ENCODE measurements at places on chromosomes 12 and 14.

GRCh38 chr14:101103321-101103901, 199.9 kb upstream of the RTL1 start:
- H3K4me3 ChIP-seq, result no peak overlapping the region
- H3K36me3 ChIP-seq, result no peaks in the 10 kb centered on the region
- DNase-seq, result no peak

- H3K36me3 ChIP-seq, result peaks cover 38% of the 10 kb centered on the region
- DNase-seq, result no peak
- peak overlapping the region; percentile 99 for H3K27ac ChIP-seq
- no peaks in the 10 kb centered on the region for H3K27me3 ChIP-seq
- peaks cover 46% of the 10 kb centered on the region for H3K4me1 ChIP-seq
- H3K4me3 ChIP-seq, result peak overlapping the region; percentile 44
These were observed 55.2 kb upstream of the CERS5 start for GRCh38 chr12:50222275-50222783.

DNA sequence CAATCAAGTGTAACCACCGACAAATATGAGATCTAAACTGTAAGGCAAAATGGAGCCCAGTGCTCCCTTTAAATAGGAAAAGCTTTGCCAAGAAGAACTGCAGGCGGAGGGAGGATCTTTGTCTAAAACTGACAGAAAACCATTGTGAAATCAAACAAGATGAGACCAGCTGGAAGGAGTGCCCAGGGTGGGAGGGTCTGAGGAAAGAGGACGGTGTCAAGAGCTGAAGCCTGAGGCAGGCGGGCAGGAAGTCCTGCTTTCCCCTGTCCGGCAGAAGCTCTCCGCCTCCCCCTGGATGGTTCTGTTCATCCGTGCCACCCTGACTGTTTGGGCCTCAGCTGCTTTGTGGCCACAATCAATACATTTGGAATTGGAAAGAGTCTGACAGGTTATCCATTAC, 37.5 kb downstream of the CDC42BPB start:
- peaks cover 5% of the 10 kb centered on the region for H3K36me3 ChIP-seq
- H3K27me3 ChIP-seq, result no peaks in the 10 kb centered on the region
- H3K4me3 ChIP-seq, result no peak overlapping the region
- H3K4me1 ChIP-seq, result peaks cover 24% of the 10 kb centered on the region
- H3K27ac ChIP-seq, result no peak overlapping the region
- DNase-seq, result no peak

DNA sequence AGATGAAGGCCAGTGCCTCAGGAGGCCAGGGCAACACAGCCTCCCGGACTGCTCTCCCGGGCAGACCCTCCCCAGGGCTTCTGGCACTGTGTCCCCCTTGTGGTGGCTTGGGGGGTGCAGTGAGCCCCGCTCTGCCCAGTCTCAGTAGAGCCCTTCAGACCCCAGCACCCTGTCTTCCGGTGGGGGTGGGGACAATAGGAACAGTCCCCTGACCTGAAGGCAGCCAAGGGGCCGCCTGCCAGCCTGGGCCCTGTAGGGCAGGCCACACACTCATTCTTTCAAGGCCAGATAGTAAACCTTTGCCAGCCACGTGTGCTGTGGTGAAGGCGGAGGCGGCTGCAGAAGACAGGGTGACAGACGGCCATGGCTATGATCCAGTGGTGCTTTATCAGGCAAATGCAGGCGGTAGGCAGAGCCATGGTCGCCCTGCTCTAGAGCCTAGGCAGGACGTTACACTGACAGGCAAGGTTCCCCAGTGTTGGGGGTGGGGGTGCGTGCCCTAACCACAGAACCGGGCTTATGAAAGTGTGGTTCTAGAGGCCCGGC, 15.0 kb downstream of the ZFYVE21 start:
- no peak for DNase-seq
- no peak overlapping the region for H3K27ac ChIP-seq
- H3K27me3 ChIP-seq, result no peaks in the 10 kb centered on the region
- no peaks in the 10 kb centered on the region for H3K4me1 ChIP-seq

GRCh38 chr14:31692376-31692781, 131.2 kb downstream of the NUBPL start:
- H3K27ac ChIP-seq, result no peak overlapping the region
- H3K4me1 ChIP-seq, result no peaks in the 10 kb centered on the region
- H3K27me3 ChIP-seq, result no peaks in the 10 kb centered on the region
- H3K4me3 ChIP-seq, result no peak overlapping the region

DNA sequence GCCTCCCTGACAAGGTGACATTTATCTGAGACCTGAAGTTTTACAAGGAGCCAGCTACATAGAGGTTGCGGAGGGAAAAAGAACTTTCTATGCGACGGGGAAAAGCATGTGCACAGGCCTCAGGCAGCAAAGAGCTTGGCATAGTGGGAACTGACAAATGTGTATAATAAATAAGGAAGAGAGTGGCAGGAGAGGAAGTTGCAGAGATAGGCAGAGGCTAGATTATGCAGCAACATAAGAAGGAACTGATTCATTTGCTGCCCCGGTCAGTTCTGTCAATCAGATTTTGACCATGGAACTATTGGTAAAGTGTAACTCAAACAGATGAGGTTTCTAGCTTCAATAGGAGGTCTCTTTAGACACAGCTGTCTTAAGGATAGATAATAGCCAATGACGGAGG, 33.7 kb upstream of the RIC8B start:
- H3K36me3 ChIP-seq, result no peaks in the 10 kb centered on the region
- peaks cover 28% of the 10 kb centered on the region for H3K27me3 ChIP-seq
- H3K4me3 ChIP-seq, result no peak overlapping the region
- H3K27ac ChIP-seq, result no peak overlapping the region
- no peak for DNase-seq

DNA sequence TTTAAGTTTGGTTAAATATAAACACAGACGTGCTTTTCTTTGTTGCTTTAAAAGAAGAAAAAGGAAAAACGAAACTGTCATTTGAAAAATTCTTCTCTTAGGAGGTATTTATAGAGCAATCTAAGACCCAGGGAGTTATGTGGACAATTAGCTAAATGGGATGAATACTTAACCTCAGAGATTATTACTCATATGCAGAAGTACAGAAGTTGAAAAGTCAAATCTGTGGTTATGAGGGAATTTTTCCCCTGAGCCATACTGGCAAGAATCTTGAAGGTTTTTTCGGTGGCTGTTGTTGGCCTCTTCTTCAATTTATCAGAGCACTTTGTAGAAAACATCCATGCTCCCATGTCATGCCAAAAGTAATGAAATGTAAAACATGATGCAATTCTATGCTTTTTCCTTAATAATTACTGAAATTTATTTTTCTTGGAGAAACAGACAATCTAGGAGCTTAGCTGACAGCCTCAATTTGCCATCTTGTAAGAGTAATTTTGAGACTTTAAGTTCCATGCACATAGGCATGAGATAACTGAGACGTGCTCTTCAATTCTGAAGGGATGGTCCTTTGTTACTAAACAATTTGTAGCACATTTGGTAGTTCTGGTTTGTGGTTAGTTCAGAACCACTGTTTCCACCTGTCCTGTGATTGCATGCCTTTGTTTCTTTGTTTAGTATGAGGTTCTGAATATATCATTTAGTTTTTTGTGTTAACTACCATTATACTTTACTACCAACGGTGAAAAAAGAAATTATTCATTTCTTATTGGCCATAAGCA, 126.6 kb downstream of the BCAT1 start:
- H3K4me3 ChIP-seq, result no peak overlapping the region
- DNase-seq, result no peak
- no peaks in the 10 kb centered on the region for H3K36me3 ChIP-seq
- H3K27ac ChIP-seq, result no peak overlapping the region

DNA sequence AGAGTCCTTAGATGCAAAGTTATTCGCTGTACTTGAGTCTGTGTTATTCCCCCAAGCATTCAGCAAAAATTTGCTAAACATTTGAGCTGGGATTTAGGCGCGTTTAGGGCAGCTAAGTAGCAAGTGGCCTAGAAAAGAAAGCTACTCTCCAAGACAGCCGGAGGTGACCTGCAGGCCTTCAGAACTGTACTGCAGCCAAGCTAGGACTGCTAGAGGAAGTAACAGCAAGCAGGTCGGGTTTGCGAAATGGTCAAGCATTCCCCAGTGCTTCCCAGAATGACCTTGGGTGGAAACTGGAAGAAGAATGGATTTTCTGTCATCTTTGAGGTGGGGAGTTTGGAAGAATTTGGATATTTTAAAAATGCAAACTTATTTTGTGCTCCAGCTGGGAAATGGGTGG, 287.5 kb downstream of the FOXN3 start:
- H3K4me1 ChIP-seq, result no peaks in the 10 kb centered on the region
- H3K27ac ChIP-seq, result no peak overlapping the region
- no peaks in the 10 kb centered on the region for H3K36me3 ChIP-seq
- H3K4me3 ChIP-seq, result no peak overlapping the region
- DNase-seq, result no peak

- no peak overlapping the region for H3K27ac ChIP-seq
- H3K27me3 ChIP-seq, result no peaks in the 10 kb centered on the region
- DNase-seq, result no peak
- H3K4me1 ChIP-seq, result no peaks in the 10 kb centered on the region
- no peak overlapping the region for H3K4me3 ChIP-seq
These were observed 1016.2 kb downstream of the SLC6A15 start for GRCh38 chr12:83896416-83896815.

DNA sequence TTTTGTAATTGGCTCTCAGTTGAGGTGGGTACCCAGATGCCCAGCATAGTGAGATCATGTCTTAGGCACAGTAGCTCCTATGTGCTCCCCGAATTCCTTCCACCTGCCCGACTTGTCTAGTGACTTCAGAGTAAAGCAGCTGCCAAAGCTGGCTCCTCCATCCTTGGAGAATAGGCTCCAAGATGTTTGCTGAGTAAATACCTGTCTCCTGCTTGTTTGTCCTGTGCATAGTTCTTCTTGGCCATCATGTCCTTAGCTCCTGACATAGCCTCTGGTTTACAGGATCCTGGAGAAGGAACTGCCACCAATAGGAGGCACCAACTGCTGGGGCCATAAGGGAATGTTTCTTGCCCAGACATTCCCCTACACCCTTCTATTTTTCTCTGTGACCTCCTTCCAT, 52.6 kb upstream of the CISTR start:
- no peak for DNase-seq
- no peaks in the 10 kb centered on the region for H3K27me3 ChIP-seq
- H3K4me1 ChIP-seq, result no peaks in the 10 kb centered on the region
- H3K4me3 ChIP-seq, result no peak overlapping the region

DNA sequence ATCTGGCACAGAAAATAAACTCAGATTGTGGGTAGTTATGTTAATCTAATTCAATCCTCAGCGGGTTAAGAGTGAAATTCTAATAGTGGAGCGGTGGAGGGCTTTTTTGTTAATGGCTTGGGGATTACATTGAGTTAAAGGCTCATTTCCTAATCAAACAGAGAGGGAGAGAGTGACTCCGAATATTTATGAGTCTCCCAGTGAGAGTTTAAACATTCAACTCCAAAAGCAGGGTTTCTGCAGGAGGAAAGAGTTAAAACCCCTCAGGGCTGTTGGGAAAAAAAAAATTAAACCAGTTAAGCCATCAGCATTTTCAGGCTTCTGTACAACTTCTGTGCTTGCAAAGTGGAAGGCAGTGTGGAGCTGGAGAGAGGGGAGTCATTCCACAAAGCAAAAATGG, 62.1 kb upstream of the ESRRB start:
- no peaks in the 10 kb centered on the region for H3K36me3 ChIP-seq
- no peak overlapping the region for H3K4me3 ChIP-seq
- no peak overlapping the region for H3K27ac ChIP-seq
- H3K27me3 ChIP-seq, result no peaks in the 10 kb centered on the region
- H3K4me1 ChIP-seq, result no peaks in the 10 kb centered on the region

DNA sequence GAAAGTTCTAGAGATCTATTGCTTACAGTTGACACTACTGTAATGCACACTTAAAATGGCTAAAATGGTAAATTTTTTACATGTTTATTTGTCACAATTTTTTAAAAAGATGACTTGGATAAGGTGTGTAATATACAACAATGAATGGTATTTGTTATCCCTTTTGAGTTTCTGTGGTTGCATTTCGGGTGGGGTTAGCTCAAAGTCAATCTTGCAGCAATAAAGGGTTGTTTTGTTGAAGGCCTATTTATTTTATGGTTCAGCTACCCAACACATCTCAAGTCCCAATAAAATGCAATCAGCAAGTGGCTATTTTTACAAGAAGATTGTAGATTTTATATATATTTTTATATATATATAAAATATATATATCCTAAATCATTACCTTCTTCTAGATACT, 22.1 kb downstream of the SNRPF start:
- no peaks in the 10 kb centered on the region for H3K27me3 ChIP-seq
- DNase-seq, result no peak
- H3K4me3 ChIP-seq, result no peak overlapping the region
- H3K4me1 ChIP-seq, result no peaks in the 10 kb centered on the region
